ENCODE measurements at places on chromosomes 4 and X.
A peak's percentile ranks its signal among the peaks of the same experiment; 100 is the strongest.

GRCh38 chr4:6194458-6195195 is 5.7 kb downstream of the JAKMIP1 start:
- DNase-seq = no peak

DNA sequence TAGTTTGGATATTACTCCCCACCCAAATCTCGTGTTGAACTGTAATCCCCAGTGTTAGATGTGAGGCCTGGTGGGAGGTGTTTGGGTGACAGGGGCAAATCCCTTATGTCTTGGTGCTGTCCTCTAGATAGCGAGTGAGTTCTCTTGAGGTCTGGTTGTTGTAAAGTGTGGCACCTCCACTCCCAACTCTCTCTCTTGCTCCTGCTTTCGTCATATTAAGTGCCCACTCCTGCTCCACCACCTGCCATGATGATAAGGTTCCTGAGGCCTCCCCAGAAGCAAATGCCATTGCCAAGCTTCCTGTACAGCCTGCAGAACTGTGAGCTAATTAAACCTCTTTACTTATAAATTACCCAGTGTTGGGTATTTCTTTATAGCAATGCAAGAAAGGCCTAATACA is 944.3 kb downstream of the ADGRL3 start:
- no peak for DNase-seq

DNA sequence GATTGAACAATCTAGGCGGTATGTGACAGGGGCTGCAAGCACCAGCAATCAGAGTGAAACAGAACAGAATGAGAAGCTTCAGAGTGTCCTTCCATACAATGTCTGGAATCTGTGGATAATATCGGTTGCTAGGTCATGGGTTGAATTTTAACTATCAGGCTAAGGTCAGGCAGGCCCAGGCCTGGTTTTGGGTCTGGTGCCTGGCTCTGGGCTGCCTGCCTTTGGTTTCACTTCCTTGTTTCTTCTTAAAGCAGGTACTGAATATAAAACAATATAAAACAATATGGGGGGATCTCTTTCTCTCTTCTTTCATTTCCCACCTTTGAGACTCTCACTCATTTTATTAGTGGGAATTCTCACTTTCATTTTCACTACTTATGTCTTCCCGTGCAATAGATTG is 962.0 kb downstream of the CCSER1 start:
- DNase-seq = no peak

GRCh38 chrX:53347948-53348347 is 66.6 kb upstream of the IQSEC2 start:
- no peak for DNase-seq

- DNase-seq = no peak
These were observed 895 bp upstream of the OPN1LW start for GRCh38 chrX:154142950-154143745.

GRCh38 chrX:13078739-13079444 is 34.5 kb upstream of the FAM9C start:
- no peak for DNase-seq

GRCh38 chr4:164056426-164057142 is 562.1 kb downstream of the TMA16 start:
- no peak for DNase-seq

DNA sequence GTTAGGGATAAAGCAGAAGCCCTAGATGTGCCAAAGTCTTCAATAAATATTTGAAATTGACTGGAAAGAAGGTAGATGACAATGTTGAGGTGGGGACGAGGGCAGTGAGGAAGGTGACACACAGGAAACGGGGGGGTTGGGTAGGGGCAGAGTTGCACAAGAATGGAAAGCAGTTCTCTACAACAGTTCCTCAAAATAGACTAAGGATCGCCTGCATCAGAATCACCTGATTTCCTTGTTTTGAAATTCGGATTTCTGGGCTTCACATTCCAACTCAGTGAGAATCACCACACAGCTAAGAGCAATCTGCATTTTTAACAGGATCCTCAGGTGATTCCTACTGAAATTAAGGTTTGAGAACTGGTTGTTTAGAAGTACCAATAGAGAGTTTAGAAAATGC is 70.6 kb downstream of the ARFIP1 start:
- DNase-seq = peak; percentile 29

DNA sequence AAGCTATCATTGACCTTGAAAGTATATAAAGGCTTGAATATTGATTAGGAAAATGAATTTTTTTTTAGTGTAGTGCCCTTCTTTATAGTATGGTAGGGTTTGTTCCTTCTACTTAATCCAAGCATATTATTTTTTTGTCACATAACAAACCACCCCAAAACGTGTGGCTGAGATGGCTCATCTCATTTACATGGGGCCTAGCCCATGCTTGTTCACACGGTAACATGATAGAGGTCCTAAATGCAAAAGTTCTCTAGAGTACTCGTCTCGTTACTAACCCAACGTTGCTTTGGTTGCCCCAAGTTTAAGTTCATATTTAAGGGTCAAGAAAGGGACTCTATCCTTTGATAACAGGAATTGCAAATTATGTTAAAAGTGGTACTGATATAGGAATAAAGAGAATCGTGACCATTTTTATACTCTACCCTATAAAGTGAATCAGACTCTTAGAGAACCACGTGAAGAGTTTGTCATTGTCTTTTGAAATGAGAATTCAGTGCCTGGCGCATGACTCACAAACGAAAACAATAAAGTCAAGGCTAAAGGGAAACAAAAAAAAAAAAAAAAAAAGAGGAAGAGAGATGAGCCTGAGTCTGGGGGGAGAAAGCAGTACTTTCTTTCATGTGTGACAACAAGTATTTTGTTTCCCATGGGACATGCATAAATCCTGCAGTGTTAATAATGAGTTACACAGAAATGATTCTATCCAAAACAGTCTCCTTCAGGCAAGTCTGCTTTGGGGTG is 402.8 kb upstream of the NWD2 start:
- DNase-seq = no peak

DNA sequence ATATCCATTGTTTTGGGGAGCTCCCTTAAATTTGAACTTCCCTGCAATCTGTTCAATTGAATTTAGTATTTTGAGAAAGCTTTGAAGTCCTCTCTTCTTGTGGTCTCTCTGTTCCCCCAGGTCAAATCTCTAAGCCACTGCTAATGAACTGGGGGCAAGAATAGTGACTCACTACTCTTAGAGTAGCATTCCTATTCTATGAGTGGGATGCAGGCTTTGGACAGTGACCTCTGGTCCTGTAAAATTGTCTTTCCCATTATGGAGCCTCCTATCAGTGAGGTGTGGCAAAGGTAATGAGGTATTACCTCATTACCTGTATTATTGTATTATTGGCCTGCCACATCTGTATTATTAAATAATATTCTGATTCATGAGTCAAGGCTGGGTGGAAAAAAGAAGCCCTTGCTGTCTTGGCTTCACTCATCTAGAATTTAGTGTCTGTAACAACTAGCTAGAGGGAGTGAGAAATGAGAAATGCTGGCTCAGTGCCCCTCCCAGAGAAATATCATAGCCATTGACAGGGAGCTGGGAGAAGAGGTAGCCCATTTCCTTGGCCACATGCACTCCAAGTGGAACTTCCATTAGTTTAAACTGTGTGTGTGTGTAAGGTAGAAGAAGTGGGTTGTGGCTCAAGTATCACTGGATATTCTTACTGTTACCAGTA is 393.9 kb upstream of the CTSO start:
- DNase-seq = no peak

DNA sequence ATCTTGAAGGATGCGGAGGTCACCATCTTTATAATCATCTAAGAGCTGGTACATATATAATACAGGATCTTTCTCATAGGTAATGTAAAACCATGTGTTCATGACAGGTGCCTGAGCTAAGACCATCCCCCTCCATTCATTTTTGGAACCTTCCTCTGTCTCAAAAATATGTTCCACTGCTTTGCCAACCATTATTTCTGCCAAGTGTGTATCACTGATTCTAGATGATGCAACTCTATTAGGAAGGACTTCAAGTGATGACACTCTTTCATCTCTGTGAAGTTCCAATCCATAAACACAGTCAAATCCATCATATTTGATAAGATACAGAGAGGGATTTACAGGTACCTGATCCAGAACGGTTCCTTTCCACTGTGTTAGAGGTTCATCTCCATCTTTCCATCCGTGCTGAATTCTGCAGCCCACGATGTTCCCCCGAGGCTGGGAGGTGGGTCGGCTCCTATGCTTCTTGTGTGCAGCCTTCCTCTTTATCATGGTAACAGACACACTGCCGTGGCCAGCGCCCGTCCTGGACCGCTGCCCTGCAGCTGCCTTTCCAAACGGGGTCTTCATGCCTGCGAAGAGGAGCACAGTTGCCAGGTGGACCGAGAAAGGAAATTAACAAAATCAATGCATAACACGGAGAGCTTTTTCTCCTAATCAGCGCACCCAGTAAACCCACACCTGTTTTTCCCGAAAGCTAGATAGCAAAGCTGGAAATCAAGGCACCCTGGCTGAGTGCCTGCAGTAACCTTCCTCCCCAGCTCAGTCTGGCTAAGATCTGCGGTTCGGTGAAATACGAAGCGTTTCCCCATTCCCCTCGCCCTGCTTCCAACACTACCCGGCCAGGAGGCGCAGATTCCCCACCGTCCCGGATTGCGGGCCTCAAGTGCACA is 718 bp downstream of the SPIN3 start:
- DNase-seq = no peak

GRCh38 chrX:12065251-12065650 is 73.0 kb upstream of the FRMPD4 start:
- no peak for DNase-seq

DNA sequence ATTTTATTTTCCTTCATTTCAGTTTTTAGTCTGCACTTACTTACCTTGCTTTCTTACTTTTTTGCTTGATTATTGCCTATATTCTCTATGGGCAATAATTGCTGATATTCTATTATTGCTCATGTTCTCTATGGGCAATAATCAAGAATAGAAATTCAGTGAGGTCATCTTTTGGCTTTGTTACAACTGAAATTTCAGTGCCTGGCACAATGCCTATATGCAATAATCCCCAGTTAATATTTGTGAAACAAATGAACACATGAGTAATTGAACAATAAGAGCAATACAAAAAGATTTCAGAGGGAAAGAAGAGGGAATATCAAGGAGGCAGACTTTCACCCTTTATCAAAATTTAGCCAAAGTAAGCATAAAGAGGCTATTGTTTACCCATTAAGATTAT is 48.6 kb upstream of the ARSJ start:
- no peak for DNase-seq

GRCh38 chr4:17613761-17614415 is 553 bp upstream of the MED28 start:
- no peak for DNase-seq

DNA sequence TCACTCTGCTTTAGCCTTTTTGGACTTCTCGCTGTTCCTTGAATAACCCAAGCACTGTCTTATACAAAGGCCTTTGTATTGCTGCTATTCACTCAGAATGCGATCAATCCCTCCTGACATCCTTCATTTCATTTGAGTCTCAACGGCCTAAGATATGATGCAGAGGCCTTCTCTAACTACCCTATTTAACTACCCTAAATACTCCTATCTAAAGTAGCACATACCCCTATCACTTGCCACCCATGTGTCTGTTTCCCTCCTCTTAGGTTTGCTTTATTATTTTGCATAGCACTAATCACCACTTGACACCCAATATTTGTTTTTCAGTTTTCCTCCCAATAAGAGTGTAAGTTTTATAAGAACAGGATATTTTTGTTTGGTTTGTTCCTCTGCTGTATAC is 42.3 kb upstream of the ACSL4 start:
- DNase-seq = no peak

DNA sequence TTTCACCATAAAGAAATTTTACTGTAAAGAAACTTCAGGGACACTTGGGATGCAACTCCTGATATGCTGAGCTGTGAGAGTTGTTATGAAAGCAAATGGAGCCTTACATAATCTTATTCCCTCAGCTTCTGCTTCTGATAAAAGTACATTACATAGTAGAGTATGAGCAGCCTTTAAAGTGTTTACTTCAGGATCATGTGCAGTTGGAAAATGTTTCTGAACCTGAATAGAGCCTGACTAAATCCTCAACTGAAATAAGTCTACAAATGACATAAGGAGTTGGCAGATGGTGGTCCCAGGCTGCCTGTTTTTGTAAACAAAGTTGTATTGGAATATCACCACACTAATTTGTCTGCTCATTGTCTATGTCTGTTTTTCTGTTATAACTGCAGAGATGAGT is 19.3 kb downstream of the RASSF6 start:
- DNase-seq = no peak

GRCh38 chr4:148052448-148052847 is 320.6 kb downstream of the ARHGAP10 start:
- DNase-seq = peak; percentile 78

DNA sequence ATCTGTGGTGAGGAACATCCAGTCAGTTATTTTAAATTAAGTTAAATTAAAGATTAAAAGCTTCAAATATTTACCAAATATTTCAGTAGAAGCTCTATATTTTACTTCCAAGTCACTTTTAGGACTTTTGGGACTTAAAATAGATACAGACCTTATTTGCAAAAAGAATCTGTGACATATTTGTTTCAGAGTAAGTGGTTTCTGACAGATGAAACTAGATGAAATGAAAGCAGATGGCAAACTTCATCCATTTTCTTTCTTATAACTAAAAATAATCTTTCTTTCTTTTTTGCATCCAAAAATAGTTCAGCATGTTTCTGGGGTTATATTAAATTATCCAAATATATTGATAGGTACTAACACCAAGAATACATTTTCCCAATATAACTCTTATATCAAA is 6.6 kb upstream of the UTP3 start:
- DNase-seq = no peak

DNA sequence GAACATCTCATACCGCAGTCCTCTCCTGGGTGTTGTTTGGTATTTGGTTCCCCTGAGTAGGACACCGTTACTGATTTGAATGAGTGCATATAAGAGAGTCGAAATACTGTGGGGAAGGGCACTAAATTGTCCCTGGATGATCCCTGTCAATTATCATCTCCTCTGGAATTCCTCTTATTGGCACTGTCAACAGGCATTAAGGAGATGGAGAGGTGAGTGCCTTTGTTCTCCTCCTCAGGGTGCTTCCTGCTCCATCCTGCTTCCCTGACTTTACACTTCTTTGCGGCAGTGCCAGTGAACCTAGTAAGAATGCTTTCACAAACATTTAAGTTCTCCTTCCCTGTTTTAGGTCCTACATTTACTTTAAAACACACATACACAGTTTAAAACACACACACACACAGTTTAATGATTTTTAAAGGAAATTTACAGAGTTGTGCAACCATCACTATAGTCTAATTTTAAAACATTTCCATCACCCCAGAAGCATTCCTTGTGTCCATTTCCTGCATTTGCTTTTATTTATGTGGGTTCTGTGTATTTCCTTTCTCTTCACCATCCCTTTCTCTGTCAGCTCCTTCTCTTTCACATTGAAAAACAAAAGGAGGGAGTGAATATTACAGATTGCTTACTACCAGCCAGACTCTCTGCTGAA is 20.9 kb upstream of the ZRSR2 start:
- DNase-seq = no peak

DNA sequence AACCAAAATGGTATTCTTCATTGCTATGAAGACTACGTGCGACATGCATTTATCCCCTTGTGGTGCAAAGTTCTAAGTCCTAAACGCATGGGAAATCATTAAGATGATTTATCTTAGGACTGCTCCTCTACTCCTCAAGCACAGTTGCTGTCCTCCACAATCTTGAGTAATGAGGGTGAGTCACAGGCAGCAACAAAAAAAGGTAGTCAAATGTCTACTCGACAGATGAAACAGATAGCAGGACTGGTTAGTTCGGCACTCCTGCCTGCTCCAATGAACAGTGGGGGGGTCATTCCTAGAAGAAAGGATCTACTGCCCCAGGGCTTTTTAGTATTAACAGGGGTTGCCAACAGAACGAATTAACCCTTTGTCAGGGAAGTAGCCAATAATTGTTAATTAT is 233.7 kb upstream of the FGF13 start:
- no peak for DNase-seq

GRCh38 chrX:15606136-15606535 is 5.4 kb upstream of the ACE2 start:
- DNase-seq = no peak

All from CD4-positive, alpha-beta T cell treated with Interleukin-2 at 100 ng/mL for 4 hours (primary cell).